ENCODE measurements at places on chromosomes 4 and X.

DNA sequence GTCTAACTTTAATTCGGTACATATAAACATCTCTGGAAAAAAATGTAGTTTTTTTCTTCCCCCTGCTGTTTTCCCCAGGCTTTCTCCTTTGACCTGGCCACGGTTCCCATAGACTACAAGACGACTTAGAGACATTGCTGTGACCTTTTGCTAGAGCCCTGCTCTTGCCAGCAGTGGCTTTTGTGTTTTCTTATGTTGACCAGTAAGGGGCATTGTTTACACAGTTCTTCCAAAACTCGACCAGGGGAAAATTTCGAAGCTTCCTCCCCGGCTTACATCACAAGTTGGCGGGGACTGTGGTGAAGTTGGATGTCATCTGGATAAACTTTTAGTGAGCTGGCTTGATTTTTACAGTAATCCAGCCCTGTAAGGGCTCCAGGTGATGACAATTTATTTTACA is 9.3 kb downstream of the CCDC160 start:
- DNase-seq = no peak

- DNase-seq = no peak
These were observed 50.1 kb upstream of the PHKA2 start for GRCh38 chrX:19034025-19034424.

DNA sequence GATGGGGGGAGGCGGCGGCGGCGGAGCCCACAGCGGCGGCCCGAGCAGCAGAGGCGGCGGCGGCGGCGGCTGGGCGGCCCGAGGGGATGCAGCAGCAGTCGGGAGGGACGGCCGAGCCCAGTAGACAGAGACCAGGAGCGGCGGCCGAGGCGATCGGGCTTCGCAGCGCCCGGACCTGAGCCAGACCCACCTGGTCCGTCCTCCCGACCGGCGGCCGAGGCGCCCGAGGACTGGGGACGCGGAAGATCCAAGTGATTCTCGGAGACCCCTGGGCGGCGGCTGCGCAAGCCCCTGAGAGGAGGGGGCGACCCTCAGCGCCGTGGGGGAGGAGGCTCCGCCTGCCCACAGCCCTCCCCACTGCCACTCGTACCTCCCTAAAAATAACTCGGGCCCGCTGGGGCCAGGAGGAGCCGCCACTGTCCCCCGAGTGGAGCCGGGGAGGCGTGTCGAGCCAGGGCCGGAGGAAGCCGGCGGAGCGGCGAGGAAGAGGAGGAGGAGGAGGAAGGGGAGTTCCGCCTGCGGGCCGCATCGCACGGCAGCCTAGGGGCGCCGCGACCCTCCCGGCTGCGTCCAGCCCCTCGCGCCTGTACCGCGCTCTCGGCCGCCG is 608 bp downstream of the RAPGEF2 start:
- no peak for DNase-seq

- no peak for DNase-seq
These were observed 439.8 kb upstream of the NR3C2 start for GRCh38 chr4:148881860-148882643.

GRCh38 chrX:128781506-128781905 is 729.3 kb upstream of the ACTRT1 start:
- DNase-seq = no peak

DNA sequence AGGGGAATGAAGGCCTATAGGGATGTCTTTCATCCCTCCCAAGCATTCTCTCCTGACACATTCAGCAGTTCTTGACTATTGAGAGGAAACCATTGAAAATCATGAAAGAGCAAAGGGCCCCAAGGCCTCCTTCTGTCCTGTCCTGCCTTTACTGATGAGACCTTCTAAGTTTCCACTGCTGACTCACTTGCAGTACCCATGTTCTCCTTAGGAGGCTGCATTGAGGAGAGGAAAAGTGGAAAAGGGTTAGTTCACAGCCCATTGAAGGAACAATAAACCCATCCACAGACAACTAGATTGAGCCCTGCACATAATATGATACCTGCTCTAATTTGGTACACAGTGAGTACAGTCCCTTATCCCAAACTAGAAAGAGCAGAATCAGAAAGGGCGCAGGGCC is 115.1 kb upstream of the PNPLA4 start:
- no peak for DNase-seq

- no peak for DNase-seq
These were observed 518 bp downstream of the PRDM8 start for GRCh38 chr4:80197601-80198440.

- peak; percentile 27 for DNase-seq
These were observed 123.9 kb upstream of the ACSL4 start for GRCh38 chrX:109856974-109857373.

- no peak for DNase-seq
These were observed 13.2 kb downstream of the HTRA3 start for GRCh38 chr4:8282742-8283141.

- no peak for DNase-seq
These were observed 94.1 kb upstream of the BANK1 start for GRCh38 chr4:101696276-101697010.

GRCh38 chrX:111928456-111928855 is 52.5 kb downstream of the TRPC5OS start:
- DNase-seq = no peak

- DNase-seq = no peak
These were observed 53.0 kb upstream of the RAPGEF2 start for GRCh38 chr4:159049780-159050375.
